ENCODE measurements at places on chromosomes 12 and 14.

DNA sequence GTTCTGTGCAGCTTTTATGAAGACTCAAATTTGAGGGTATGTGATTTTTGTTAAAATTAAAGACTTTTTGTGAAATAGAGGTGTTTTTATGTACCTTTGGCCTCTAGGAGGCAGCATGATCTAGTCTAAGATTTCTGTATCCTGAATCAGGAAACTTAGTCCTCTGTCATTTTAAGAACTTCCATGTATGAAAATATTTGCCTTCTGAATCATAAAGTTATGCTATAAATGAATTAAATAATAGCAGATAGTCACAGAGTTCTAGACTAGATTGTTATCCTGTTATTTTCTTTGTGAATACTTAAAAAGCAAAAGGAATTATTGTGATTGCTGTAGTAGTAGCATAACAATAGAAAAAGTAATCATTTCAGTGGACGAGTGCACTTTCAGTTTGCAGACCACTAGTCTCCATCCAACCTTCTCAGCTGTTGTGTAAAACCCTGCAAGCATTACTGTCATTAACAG lies 56.3 kb downstream of the FGD4 start:
- peak; percentile 87 for DNase-seq

- DNase-seq, result peak; percentile 87
Measured at GRCh38 chr12:81998761-81999378, 239.7 kb upstream of the PPFIA2 start.

- no peak for DNase-seq
Measured at GRCh38 chr14:103762036-103762435, 46.4 kb downstream of the ZFYVE21 start.

DNA sequence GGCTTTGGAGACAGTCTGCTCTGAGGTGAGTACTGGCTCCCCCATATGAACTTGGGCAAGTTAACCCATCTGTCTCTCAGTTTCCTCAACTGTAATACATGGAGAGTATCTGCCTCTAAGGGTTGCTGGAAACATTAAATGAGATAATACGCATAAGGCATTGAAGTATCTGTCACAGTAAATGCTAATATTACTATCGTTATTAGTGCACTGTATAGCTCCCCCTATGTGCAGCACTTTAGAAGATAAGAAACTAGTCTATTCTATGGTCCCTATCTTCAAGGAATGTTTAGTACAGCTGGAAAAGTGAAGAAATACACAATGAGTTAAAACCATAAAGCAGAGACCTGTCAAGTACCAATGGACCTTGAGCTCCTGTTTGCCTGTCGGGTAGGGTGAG lies 51.7 kb upstream of the CFL2 start:
- DNase-seq, result no peak

DNA sequence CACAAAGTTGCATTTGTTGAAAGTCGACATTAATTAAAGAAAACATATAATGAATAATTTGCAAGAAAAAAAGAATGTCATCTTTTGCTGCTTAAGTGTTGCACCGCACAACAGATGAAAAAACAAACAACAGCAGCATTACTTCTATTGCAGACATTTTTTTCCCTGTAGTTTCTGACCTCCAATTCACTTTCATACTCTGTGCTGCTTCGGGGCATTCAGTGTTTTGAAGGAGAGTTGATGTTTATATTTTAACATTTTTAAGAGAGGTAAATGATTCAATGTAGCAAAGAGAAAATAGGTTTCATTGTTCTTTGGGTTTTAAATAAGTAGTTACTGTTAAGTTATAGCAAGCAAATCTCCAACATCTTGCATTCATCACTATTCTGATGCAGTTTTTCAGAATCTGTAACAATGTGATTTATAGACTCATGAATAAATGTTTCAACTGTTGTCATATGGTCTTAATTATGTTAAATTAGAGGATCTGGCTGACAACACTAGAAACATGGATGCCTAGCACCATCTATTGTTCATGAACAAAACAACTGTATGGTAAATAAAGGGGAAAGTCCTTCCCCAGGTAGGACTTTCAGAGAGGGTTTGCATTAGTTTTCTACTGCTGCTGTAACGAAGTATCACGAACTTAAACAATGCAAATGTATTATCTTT lies 168.1 kb downstream of the BCAT1 start:
- DNase-seq, result peak; percentile 61

DNA sequence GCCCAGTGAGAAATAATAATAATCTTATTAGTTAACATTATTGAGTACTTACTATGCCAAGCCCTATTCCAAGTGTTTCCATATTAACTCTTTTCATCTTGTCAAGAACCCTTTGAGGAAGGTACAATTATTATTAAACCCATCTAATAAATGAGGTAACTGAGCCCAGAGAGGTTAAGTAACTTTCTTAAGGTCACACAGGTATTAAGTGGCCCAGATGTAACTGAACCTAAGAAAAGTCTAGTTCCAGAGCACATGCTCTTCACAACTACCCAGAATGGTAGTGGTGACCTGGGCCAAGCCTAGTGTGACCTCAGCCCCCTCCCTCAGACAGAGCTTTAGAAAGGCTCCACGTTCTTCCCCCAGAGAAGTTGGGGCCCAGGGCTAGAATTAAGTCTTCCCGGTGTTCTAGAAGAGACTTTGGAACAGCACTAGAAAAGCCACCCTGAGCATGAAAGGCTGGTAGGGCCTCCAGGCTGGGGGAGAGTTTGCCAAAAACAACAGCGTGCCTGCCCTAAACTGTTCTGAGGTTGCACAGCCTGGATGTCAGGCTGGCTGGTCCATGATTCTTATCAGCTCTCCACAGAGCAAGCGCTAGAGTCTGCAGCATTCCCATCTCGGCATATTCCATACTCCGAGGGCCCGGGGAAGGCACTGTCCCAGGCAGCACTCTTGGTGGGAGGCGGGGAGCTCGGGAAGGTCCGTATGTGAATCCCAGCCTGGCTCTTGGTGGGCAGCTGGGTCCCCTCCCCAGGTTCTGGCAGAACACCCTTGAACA lies 41.3 kb upstream of the CTDSP2 start:
- peak; percentile 15 for DNase-seq

- DNase-seq, result no peak
Measured at GRCh38 chr12:120680165-120680738, 6.7 kb upstream of the MLEC start.

- DNase-seq, result no peak
Measured at GRCh38 chr12:27534060-27534764, 10.2 kb downstream of the PPFIBP1 start.

DNA sequence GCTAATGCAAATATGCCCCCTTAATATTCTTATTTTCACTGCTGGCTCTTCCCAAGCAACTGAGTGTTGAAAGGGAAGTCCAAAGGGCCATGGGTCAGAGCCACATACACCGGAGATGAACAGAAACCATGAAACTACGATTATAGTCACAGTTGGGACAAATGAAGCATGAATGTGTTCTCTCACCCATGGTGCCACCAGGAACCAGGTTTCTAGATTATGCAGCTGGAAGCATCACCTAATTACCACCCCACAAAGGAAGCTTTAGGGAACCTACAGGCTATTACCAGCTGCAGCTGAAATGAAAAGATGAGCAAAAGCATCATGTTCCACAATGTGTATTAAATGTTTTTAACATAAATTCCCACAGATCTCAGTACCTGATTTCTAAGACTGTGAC lies 15.4 kb downstream of the TMTC1 start:
- no peak for DNase-seq

GRCh38 chr12:131928080-131928710 lies 881 bp upstream of the PUS1 start:
- DNase-seq, result no peak

DNA sequence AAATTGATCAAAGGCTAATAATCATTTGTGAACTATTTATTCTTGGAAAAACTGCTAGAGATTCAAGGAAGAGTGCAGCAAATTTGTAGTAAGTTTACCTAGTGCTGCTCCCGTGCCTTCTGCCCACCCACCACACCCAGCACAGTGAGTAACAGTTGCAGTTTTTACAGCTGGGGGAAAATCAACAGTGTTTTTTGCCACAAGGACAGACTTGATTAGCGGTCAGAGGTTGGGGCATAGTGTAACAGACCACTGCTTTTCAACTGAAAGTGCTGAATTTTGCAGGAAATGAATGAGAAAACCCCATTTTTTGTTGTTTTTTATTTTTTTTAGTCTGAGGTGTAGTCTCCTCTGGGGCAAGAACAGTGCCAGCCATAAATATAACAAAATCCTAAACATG lies 7.5 kb upstream of the KLRK1 start:
- DNase-seq, result no peak

DNA sequence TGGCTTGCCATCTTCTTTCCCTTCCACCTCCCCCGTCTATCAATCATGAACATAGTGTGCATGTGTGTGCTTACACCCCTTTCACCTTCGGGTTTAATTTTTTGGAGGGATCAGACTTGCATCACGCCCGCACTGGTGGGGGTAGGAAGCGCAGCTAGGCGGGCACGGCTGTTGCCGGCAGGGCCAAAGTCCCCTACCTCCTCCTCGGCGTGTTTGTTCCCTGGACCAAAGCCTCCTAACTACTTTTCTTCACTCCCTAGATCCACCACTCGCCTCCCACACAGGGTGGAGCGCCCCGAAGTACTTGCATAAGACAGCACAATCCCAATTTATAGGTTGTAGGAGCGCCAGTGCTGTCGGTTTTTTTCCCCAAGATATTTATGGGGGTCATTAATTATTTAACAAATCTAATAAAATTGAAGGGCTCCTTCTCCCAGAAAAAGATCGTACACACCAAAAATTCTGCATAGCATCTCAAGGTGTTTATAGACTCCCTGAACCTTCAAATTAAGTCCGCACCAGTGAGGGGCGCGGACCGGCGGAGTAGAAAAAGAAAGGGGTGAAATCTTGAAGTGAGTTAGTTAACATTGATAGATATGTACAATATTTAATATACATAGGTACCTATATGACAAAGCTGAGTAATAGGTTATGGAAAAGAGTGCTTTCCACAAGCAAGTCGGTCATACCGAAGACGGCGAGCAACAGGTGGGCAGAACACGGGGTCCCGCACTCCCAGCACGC lies 717 bp downstream of the PKP2 start:
- no peak for DNase-seq

DNA sequence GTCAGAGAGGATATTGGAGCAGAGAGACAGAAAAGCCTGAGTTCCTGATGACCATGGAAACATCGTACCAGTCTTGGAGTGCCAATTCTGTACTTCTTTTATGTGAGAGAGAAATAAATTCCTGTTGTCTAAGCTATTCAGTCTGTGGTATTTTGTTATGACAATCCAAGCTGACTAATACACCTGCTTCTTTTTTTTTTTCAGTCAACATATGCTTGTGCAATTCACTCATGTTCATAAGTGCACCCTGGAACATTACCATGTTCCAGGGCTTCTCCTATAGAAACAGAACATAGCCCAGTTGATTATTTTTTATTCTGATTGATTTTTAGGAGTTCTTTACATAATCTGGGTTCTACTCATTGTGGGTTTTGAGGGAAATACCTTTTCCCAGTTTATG lies 1.7 kb upstream of the CHPT1 start:
- DNase-seq, result peak; percentile 54

- peak; percentile 25 for DNase-seq
Measured at GRCh38 chr12:15899282-15899870, 11.8 kb upstream of the DERA start.

DNA sequence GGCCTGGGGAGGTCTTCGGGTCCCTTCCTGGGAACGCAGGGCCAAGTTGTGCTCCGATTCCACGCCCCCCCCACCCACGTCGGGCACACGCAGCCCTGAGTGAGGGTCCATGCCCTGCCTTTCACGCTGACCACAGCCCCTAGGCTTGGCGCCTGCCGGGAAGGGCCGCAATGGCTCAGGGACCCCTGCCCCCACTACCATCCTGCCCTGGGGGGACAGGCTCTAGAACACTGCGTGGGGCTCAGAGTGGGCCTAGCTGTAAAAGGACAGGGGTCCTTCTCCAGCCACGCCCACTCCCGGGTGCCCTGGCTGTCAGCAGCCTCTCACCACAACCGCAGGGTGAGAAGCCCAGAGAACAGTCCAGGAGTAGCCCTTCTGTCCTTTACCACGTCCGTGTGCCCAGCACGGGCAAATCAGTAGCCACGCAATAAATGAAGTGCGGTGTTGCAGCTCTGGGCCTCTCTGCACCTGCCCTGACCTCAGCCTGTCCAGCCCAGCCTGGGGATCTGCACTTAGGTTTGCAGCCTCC lies 9.4 kb upstream of the GPR68 start:
- no peak for DNase-seq

DNA sequence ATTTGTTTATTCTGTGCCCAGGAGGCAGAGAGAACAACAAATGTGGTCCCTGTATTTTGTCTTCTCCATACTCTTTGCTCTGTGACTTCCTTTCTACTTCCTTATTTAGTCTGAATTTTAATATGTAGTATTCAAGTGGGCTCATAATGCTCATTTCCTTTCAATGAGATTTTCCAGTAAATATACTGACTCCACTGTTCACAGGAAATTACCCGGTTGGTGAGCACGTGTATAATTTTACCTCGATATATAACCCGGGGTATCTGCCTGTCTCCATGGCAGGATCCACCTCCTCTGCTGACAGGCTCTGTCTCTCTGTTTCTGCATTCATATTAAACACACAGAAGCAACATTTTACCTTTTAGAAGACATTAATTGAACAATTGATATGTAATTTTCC lies 166.0 kb downstream of the SLC38A4 start:
- DNase-seq, result peak; percentile 20

GRCh38 chr12:26728205-26729050 lies 104.6 kb downstream of the ITPR2 start:
- no peak for DNase-seq

DNA sequence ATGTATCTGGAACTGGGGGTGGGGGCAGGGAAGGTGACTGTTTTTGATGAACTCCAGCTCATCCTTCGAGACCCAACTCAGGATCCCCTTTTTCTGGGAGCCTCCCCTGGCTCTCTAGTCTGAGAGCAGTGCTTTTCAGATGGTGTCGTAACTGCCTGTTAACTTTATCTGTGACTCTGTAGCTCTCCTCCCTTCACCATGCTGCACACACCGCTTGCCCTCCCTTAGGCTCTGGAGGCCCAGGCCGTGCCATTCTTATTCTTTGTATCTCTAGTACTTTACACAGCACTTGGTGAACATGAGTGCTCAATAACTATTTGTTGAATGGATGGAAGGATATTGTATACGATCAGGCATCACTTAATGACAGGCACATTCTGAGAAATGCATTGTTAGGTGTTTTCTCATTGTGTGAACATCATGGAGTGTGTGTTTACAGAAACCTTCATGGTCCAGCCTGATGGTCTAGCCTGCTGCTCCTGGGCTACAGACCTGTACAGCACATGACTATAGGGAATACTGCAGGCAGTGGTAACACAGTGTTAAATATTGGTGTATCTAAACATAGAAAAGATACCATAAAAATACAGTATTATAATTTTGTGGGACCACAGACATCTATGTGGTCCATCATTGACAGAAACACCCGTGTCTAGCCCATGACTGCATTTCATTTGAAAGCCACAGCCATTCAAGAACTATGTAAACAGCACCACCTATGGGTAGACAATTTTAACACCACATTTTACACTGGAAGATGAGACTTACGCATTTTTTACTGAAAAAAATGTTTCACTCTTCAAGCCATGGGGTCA lies 91.8 kb downstream of the EML1 start:
- peak; percentile 62 for DNase-seq

GRCh38 chr14:22980672-22981089 lies 1.7 kb downstream of the AJUBA start:
- DNase-seq, result peak; percentile 49

All from HCEC 1CT (cell line).